ENCODE measurements at places on chromosomes 12 and 14. TPM values are rescaled to one million over a fixed set of nuclear protein-coding genes. Genes with fewer than 3 reads are reported as not detected.

The SMIM41 gene
- not detected for total RNA-seq

The TEX52 gene
- total RNA-seq: not detected

The SLC6A13 gene
- under 0.01 TPM for total RNA-seq

The SLCO1B1 gene
- not detected for total RNA-seq

The CLEC4E gene
- not detected for total RNA-seq

The CCDC196 gene
- total RNA-seq: not detected

The FSCB gene
- not detected for total RNA-seq

The PTGER2 gene
- total RNA-seq: not detected

The RPGRIP1 gene
- not detected for total RNA-seq

The TRIP11 gene
- total RNA-seq: 29.0 TPM

The TRHDE gene
- total RNA-seq: under 0.01 TPM

The ADGRD1 gene
- total RNA-seq: not detected

The RAPGEF3 gene
- total RNA-seq: 2.0 TPM

The STYK1 gene
- 1.4 TPM for total RNA-seq
